CD4-positive, CD25-positive, alpha-beta regulatory T cell (primary cell): ENCODE measurements at places on chromosomes 4 and X.
A peak's percentile ranks its signal among the peaks of the same experiment; 100 is the strongest.

DNA sequence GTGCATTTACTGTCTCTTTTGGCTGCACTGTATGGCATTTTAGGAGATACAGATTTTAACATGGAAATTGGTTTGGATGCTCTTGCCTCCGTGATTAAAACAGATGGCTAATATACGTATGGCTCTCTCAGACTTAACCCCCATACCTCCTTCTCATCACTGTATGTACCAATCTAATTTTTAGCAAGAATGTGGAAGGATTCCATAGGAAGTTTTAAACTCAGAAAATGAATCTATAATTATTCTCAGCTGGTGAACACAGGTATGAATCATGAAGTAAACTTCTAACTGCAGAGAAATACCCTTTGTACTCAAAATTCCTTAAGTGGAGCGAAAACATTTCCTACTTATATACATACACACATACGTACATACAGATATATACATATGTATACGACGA, 210.5 kb upstream of the NEIL3 start:
- DNase-seq: no peak

GRCh38 chrX:153902385-153902784, 2.1 kb upstream of the AVPR2 start:
- no peak for DNase-seq

DNA sequence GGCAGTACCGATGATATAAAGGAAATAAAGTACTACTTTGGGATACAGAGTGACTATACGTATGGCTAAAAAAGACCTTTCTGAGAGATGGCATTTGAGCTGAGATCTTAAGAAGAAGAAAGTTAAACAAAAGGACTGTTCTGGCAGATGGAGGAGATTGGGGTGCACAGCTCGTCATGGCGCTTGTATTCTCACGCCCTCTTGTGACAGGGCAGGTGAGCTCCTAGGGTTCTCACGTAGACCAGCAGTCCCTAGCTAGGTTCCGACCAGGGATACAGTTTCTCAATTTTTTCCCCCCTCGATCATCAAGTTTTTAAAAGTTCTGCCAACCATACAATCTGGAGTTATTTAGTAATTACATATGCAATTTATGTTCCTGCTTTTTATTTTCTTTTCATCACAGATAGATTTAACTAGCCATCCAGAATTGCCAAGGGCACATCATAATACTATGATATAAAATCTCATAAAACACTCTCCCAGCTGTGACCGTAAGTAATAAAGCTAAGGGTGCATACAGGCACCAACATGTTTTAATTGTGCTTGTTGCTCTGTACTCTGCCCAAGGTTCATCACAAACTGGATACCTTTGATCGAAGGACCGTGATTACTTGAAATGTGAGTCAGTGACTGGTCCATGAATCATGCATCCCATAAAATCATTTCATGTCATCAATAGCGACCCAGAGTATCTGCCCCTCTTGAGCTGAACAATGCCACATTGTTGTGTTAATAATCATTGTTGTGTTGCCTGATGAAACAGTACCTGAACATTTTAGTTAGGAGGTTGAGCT, 69.4 kb upstream of the ZNF518B start:
- no peak for DNase-seq

- DNase-seq: no peak
Measured at GRCh38 chr4:182876427-182876826, 40.8 kb downstream of the DCTD start.

DNA sequence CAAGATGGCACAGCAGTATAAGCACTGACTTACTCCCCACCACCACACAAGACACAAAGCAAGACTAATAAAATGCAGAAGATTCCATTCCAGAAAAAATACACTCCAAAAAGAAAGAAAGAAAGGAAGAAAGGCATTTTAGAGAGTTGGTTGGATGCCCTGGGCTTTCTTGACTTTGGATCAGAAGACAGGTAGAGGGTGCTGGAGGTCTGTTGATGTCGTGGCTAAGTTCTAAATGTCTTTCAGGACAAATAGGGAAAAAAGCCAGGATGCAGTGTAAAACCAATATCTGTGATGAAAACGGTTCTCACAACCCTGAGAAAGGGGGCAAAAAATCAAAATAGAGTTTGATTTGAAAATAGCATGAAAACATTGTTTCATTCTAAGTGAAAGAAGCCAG, 555.2 kb upstream of the PRKX start:
- DNase-seq: no peak

DNA sequence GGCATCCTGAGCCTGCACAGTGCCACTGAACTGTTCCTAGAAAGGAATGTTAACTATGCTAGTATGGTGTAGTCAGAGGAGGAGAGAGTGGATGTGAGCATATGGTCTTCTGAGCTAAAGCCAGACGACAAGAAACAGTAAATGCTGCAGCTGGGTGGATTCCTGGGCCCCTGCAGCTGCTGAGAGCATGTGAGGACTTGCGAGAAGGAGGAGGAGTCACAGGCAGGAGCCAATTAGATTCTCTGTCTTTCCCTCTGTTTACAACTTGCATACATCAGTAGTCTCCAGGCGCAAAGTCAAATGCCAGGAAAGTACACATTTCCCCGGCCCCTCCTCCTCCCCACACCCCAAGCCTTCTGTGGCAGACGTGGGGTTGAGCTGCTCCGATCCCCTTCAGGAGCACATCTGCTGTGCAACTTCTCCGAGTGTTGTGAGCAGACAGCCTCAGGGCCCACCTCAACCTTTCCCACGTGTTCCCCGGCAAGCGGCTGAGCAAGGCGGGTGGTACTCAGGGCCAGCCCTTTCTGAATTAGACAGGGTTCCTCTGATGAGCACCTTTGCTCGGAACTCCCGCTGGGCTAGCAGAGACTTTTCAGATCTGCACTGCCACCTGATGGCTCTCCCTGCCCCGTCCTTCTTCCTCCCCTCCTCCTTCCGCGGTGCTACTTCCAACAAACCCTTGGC, 108.7 kb upstream of the ATP6AP2 start:
- no peak for DNase-seq

- DNase-seq: no peak
Measured at GRCh38 chrX:68115371-68115770, 317.9 kb downstream of the OPHN1 start.

DNA sequence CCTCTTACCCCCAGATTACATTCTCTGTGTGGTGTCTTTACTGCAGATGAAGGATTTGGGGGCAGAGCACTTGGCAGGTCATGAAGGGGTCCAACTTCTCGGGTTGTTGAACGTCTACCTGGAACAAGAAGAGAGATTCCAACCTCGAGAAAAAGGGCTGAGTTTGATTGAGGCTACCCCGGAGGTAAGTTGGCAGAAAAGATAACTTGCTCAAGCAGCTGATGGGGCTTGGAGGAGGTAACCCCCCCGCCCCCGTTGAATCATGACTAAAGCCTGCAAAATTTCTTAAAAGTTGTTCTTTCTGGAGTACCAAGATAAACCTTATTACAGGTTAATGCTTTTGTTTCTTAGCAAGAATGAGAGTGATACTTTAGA, 1.5 kb downstream of the CCNG2 start:
- DNase-seq: peak; percentile 21

DNA sequence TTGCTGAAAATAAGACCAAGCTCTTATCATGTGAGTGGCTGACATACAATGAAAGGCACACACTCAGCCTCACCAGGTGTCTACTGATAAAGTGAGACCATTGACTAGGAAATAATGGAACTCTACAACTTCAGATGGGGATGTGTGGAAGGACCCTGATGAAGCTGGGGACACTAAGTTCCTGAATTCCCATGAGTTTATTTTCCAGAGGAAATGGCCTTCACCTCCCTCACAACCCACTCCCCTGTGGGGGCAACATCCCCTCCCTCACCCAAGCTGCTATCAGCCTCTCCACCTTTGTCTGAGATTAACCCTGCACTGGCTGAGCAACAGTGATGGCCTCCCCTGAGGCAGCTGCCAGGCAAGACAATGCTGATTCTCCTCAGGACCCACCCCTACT, 55.2 kb upstream of the SMARCAD1 start:
- no peak for DNase-seq

DNA sequence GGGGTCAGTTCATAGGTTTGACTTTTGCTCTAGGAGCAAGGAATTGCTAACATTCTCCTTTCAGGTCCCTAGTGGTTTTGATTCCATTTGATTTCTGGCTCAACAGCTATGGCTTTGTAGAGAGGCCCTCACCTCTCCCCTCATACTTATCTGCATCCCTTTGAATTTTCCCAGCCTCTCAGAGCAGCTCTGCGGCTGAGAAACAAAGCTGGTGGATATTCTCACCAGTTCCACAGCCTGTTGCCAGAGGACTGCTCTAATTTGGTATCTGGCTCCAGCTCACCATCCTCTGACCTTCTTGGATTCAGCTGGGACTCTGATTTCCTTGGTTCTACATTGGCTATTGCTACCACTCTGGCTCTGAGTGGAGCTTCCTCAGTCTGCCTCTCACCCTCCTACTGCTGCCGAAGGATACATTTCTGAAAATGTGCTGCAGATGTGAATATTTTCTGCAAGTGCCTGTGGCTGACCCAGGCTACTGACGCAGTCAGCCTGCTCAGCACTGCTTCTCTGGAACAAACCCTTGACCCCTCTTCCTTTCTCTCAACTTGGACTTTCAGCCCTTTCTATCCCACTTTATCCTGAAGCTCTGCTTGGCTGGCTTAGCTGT, 110.9 kb upstream of the ENPEP start:
- no peak for DNase-seq

GRCh38 chr4:26964994-26965393, 104.4 kb downstream of the STIM2 start:
- DNase-seq: no peak

DNA sequence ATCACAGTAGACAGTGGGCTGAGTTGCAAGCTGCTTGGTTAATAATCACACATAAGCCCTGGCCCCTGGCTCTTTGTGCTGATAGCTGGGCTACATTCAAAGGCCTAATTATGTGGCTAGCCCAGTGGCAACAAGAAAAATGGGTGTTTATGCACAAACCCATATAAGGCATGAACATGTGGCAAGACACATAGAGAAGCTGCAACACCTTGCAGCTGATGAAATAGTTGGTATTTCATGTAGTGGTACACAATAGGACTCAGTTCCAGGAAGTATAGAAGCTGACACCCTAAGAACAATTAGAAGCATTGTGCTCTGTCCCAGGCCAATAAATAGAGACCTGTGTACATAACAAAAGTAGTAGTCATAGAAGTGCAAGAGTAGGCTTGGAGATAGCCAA, 14.6 kb upstream of the ZNF630 start:
- DNase-seq: no peak
